ENCODE measurements at places on chromosomes 6 and 20.

DNA sequence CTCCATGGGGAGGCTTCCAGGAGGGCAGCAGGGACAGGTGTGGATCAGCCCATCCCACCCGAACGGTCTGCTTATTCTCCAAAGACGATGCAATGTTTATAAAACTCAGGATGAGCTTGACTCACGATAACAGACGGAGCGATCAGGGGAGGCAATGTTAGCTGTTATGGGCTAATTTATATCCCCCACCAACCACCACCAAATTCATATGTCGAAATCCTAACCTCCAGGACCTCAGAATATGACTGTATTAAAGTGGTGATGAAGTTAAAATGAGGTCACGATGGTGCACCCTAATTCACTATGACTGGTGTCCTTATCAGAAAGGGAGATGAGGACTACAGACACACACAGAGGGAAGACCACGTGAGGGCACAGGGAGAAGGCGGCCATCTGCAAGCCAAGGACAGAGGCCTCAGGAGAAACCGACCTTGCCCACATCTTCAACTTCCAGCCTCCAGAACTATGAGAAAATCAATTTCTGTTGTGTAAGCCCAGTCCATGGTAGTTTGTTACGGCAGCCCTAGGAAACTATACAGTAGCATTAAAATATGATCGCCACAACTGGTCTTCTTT, 7.0 kb downstream of the ADTRP start:
- DNase-seq = no peak

- no peak for DNase-seq
Measured at GRCh38 chr20:20472684-20473274, 104.9 kb downstream of the INSM1 start.

GRCh38 chr6:51936531-51937290, 150.7 kb downstream of the PKHD1 start:
- DNase-seq = no peak

GRCh38 chr20:41009946-41010345, 18.7 kb upstream of the TOP1 start:
- DNase-seq = no peak
